ENCODE measurements at places on chromosomes 7 and 10. TPM values are rescaled to one million over a fixed set of nuclear protein-coding genes. Genes with fewer than 3 reads are reported as not detected.

AMPH gene
- total RNA-seq: 1.4 TPM

OR2A12 gene
- total RNA-seq: not detected

POU6F2 gene
- total RNA-seq: not detected

TAS2R5 gene
- total RNA-seq: not detected

GIMAP6 gene
- total RNA-seq: 10.3 TPM

SRPK2 gene
- total RNA-seq: 51.3 TPM

NOLC1 gene
- total RNA-seq: 71.1 TPM

PRXL2A gene
- 47.0 TPM for total RNA-seq

NFKB2 gene
- 11.3 TPM for total RNA-seq

FZD8 gene
- total RNA-seq: 5.5 TPM

COBL gene
- 57.5 TPM for total RNA-seq

CYP3A4 gene
- total RNA-seq: 4.2 TPM

GRCh38 chr10:65968871-65969270 lies 957.0 kb upstream of the LRRTM3 start:
- DNase-seq: no peak

DNA sequence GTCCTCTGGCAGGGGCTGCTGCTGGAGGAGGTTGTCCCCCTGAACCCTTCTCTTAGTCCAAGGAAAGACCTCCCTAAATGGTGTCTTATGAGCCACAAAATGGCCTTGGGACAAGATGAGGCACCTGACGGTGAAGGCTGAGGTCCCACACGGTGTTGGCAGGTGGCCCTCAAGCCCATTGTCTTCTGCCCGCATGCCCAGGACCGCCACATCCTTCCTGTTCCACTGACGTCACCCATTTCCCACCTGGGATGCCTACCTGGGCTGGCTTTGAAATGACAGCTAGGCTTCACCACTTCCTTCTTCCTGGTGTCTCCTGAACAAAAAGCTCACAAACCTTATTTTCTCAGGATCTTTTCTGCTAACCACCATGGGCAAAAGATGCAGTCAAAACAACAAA lies 2.1 kb upstream of the DMBT1 start:
- no peak for DNase-seq

DNA sequence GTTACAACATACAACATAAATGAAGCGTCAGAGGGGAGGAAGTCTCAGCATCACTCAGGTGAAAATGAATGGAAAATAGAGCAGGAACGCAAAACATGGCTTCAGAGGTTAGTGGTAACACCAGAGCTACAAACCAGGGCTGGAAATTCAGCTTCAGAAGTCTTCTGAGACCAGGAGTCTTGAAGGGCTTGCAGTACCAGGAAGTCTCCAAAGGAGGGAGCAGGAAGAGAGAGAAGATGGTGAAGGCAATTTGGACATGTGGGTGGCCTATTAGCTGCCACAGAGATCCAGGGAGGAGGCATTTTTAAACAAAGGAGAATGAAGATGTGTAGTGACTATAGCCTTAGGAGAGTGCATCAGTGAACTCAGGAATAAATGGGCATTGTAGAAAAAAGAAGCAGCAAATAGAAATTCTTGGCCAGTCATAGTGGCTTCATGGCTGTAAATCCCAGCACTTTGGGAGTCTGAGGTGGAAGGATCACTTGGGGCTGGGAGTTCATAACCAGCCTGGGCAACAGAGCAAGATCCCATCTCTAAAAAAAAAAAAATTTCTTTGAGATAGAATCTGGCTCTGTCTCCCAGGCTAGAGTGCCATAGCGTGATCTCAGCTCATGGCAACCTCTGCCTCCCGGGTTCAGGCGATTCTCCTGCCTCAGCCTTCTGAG lies 9.3 kb upstream of the TET1 start:
- no peak for DNase-seq

DNA sequence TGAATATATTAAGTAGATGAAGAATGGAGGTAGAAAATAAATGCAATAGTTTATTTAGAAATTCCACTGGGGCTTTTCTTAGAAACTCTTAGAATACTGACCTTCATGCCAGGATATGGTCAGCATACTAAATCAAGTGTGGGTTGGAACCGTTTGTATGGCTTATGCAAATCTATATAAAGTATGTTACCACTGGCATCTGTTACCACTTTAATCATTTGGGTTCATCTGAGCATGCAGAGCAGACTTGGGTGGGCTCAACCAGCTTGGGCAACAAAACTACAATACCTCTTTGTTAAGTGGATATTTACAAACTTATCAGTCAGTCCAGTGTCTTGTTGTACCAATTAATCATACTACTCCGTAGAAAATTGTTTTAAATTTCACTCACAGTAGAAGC lies 125.8 kb downstream of the CRPPA start:
- no peak for DNase-seq

DNA sequence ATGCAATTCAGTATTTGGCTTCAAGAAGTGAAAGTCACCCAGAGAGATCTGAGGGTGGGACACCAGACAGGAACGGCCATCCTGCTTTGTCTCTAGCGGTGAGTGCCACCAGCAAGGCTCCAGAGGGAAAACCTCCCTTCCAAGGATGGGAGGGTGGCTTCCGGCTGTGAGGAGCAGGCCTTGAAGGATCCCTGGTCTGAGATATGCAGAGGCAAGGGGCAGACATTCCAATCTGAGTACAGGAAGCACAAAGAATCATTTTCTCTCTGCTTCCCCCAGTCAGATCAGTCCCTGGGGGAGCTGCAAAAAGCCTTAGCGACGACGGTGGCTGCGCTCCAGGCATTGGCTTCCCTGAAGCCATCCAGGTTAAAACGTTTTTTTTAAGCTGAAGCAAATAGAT lies 167.4 kb downstream of the TEX36 start:
- no peak for DNase-seq

- no peak for DNase-seq
Measured at GRCh38 chr10:110699859-110700468, 55.8 kb downstream of the RBM20 start.

- no peak for DNase-seq
Measured at GRCh38 chr10:86592413-86592812, 61.9 kb upstream of the OPN4 start.

GRCh38 chr10:53536322-53536721 lies 763.7 kb upstream of the MBL2 start:
- DNase-seq: no peak

GRCh38 chr10:58003945-58004344 lies 263.7 kb downstream of the IPMK start:
- no peak for DNase-seq

DNA sequence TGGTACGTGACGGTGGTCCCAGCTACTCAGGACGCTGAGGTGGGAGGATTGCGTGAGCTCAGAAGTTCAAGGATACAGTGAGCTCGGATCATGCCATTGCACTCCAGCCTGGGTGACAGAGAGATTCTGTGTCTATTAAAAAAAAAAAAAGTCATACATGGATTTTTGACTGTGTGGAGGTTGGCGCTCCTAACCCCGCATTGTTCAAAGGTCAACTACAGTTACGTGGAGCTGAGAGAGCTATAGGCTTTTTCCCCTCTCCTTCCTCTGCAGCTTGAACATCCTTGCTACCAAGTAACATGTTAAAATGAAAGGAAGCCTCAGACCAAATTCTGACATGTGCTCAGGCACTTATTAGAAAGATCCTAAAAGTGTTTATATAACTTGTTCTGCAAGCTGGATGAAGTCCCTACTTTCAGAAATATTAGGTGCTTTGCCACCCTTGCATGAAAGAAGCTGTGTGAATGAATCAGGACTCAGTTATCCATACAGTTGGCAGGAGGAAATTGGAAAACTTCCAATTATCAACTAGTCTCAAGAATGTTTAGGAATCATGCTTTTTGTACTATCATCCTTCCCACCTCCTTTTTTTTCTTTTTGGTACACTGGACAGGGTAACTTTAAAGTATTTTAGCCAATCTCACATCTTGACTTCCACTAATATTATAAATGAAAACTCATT lies 12.5 kb upstream of the ST7 start:
- no peak for DNase-seq

GRCh38 chr10:73841526-73842285 lies 30.3 kb upstream of the NDST2 start:
- DNase-seq: no peak

DNA sequence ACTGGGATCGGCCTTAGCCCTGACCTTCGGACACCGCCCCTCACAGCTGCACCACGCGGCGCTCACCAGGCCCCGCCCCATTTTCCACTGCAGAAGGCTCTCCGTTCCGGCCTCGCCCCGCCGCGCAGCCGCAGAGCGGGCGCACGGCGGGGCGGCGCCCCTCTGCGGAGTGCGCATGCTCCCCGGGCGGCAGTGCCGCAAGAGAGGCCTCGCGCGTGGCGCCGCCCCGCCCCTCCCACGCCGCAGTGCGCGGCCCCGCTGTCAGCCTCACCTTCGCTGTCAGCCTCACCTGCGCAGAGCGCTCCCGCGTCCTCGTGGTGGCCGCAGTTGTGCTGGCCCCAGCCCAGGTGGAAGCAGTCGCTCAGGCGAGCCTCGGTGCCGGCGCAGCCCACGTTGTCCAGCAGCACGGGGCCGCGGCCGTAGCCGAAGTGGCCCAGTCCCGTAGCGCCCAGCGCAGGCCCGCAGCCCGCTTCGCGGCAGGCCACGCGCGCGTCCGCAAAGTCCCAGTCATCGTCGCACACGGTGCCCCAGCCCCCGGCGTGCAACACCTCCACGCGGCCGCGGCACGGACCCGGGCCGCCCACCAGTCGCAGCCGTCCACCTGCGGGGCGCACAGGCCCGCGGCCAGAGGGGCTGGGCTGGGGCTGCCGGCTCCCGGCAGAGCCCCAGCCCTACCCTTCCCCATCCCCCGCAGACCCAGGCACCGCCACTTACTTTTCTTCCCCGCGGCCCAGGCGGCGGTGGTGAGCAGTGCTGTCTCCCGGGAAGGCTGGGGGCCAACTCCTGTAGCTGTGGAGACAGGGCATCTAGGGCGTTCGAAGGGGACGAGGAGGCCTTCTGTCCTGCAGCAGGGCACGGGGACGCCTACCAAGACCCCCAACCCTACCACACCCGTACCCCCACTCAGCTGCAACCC lies 16.1 kb downstream of the SSC4D start:
- DNase-seq: peak; percentile 98

DNA sequence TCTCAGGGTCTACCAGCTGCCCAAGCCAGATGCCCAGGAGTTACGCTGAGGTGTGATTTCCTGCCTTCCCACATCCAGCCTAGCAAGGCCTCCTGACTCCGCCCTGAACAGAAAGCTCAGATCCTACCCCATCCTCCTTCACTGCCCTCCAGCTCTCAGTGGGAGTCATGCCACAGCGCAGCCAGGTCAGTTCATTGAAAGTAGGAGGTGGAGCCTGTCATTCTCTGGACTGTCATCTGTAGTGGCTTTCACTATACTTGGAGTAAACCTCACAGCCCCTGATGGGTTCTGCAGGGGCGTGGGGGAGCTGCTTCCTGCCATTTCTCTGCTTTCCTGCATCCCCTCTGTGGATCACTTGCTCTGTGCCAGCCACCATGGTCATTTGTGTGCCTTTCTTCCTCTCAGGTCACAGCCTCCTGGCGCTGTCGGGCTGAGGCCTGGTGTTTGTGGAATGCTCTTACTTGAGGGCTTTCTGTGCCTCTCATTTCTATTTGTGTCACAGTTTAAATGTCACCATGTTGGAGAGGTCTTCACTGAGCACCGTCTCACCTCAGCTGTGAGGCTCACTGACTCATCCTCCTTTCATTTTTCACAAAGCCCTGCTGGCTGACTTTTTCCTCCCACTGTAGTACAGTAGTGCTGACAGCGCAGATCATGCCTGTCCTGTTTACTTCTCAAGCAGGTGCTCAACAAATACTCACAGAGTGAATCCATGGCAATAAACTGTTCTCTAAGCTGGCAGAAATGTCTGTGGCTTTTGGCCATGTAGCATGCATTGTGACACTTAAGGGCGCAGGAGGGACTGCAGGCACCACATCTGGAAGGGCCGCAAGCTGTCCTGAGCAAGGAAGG lies 61.0 kb upstream of the TMEM248 start:
- DNase-seq: peak; percentile 80

GRCh38 chr7:134368851-134369544 lies 52.3 kb upstream of the SLC35B4 start:
- no peak for DNase-seq

GRCh38 chr10:23197416-23197861 lies 5.3 kb downstream of the PTF1A start:
- DNase-seq: no peak

GRCh38 chr7:12320241-12320986 lies 83.3 kb downstream of the VWDE start:
- DNase-seq: no peak

GRCh38 chr7:104984585-104985258 lies 29.3 kb upstream of the KMT2E start:
- no peak for DNase-seq

GRCh38 chr10:944034-944831 lies 12.7 kb upstream of the LARP4B start:
- DNase-seq: peak; percentile 79

- DNase-seq: no peak
Measured at GRCh38 chr7:106071999-106072714, 40.0 kb downstream of the SYPL1 start.
